ENCODE measurements at places on chromosomes 6 and 20.

DNA sequence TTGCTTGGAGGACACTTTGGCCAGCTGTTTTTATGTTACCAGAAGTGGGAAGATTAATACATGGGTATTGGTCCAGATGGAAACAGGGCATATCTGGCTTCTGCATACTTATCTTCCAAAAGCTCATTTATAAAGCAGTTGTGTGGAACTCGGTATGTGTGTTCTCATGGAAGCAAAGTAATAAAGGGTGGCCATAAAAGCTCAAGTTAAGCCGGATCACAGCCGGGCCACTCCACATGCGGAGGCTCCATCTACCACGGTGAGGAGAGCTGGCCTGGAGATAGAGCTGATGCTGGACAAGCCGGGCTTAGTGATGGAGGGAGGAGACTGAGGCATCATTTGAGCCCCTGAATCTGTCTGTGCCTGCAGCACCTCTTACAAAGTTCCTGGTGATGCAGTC, 38.6 kb upstream of the KIF16B start:
- DNase-seq: no peak

GRCh38 chr6:34525431-34526175, 30.5 kb downstream of the SPDEF start:
- DNase-seq: no peak

DNA sequence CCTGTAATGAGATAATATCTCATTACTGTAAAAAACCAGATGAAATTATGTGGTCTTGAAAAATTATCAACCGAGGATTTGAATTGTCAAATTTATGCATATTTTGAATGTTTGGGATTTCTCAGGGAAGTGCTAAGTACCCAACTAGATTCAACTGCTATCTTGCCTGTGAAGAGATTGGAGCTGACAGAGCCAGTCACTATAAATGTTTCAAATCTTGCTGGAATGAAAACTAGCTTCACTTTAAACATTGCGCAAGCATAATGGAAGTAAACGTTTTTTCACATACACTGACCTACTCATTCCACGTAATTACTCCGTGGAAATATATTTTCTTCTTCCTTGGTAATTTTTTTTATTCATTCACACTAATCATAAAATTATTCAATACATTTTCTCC, 46.7 kb downstream of the TMEM170B start:
- DNase-seq: no peak

DNA sequence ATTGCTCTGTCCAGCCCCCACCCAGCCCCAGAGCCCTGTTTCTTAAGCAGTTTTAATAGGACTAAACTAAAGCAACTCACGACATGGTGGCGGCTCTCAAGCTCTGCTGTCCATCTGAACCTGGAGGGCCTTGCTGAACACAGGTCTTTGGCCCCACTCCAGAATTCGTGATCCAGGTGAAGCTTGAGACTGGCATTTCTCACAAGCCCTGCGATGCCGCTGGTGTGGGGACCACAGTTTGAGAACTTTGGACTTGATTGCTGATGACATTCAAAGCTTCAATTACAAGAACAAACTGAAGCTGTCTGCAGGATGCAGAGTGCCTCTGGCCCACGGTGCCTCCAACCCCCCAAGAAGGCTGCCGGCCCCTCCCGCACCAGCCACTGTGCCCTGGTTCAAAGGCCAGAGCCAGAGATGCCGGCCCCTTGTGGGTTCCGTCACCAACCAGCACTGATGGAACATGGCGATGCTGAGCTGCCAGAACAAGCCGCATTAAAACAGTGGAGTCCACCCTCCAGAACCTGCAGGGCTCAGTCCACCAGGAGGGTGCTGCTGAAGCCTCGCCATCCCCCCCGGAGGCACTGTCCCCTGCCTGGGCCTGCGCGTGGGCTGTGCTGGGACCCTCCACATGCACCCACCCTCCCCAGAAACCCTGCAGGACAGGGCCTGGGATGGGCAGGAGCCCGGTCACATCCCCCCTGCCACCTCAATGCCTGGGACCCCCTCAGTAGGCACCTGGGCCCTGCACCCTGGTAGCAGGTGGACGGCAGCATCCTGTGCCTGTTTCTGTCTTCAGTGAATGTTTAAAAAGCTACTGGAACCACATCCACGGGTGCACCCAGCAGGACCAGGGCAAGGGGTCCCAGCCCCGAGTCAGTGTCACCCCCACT, 101.1 kb downstream of the PSMB1 start:
- DNase-seq: no peak
